CD4-positive, alpha-beta T cell treated with Interleukin-4 for 1 hour (primary cell): ENCODE measurements at places on chromosomes 11 and 22.

- DNase-seq, result no peak
Measured at GRCh38 chr11:31601635-31602282, 92.2 kb downstream of the ELP4 start.

- no peak for DNase-seq
Measured at GRCh38 chr11:126135235-126136176, 72.8 kb upstream of the CDON start.

- DNase-seq, result no peak
Measured at GRCh38 chr22:27062910-27063309, 405.5 kb downstream of the MIAT start.

DNA sequence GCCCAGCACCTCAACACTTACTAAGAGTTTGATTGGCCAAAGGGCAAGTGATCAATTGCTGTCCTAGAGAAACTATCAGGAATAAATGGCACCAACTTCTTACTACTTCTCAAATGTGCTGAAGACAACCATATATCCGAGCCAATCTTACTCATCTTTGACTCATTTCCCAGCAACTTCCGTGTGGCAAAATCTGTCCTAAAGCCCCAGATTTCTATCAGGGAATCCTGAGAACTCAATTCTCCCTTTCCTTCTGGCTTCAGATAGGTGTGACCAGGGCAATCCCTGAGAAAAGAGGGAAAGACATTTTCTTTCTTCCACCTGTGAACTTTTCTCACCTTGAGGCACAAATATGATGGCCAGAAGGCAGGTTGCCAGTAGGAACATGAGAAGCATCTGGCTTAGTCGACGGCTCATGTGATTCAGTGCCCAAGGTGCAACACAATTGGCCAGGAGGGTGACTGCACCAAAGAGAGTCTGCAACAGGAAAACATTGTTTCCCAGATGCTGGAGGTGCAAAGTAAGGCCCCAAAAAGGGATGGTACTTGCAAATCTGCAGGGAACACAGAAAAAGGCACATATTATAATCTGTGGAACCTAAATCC, 21.8 kb upstream of the SLC22A24 start:
- DNase-seq, result no peak

- no peak for DNase-seq
Measured at GRCh38 chr11:11569936-11570491, 51.8 kb downstream of the GALNT18 start.

DNA sequence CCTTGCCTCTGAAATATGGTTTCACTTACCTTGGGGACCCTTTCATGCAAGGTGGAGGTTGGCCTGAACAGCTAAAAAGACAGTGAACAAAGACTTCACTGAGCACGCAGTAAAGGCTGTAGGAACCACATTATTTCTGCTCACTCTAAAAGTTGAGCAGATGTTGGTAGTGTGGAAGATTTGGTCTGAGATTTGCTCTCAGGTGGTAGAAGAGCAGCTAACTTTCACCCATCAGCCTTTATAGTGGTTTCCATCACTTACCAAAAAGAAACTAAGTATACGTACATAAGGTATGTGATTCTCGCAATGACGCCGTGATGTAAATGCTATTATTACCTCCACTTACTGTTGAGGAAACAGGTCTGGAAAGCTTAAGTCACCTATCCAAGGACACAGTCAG, 47.3 kb downstream of the PRR5L start:
- DNase-seq, result no peak

DNA sequence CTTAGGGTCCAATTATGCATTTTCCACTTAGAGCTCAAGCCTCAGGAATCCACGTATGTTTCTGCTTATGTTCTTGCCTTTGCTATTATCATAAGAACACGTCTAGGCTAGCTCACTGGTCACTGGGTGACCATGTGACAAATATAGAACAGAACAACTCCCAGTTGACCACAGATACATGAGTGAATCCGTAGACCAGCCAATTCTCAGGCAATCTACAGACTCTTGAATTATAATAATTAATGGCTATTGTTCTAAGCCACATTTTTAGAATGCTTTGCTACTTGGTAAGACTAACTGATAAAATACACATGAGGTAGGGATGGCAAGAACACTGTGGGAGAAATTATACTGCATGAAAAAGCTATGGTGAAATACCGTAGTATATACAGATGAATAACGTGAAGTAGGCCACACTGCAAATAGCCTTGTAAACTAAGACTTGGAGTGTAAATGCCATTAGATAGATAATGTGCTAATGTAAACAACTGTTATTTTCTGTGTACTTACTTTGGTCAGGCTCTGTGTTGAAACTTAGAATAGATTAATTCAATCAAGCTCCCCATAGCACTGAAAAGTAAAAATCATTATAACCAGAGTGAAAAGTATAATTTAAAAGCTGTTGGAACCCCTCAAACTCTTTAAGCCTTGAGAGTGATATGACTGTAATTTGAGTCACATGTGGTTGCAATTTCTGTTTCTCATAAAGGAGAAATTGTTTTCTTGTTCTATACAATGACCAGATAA, 366.2 kb upstream of the CCDC179 start:
- DNase-seq, result no peak

DNA sequence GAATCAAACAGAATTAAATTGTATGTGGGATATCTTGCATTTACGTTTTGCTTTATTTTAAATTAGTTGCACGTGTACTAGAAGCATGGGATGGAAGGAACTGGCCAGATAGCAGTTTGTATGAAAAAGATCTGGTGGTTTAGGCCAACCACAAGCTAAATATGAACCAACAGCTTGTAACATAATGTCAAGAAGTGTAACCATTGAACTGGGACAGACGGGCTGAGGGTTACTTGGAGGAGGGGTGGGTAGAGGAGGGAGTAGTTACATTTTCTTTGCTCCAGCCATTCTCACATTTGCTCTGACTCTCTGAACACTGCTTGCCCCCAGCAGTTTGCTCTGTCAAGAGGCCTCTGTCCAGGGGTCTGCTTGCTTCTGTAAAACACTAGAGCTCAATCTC, 31.7 kb upstream of the CXCR5 start:
- no peak for DNase-seq

- DNase-seq, result no peak
Measured at GRCh38 chr11:19735157-19735908, 22.7 kb downstream of the NAV2 start.

- DNase-seq, result no peak
Measured at GRCh38 chr22:40413873-40414272, 43.5 kb downstream of the SGSM3 start.

DNA sequence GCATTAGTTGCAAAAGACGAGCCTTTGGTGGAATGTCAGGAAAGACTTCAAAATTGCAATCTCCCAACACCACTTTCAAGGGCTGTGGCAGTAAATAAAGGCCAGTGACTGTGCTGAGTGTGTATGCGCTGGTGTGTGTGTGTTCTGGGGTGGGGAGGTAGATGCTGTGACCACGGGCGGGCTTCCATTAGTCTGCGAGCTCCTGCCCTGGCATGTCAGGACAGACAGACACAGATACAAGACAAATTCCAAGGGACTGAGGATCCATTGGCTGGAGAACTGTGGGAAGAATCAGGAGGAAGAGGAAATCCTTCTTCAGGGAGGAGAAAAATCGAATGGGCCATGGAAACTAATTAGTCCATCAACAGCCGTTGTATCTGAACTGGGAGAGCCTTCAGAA, 83.6 kb downstream of the FEZ1 start:
- DNase-seq, result no peak

DNA sequence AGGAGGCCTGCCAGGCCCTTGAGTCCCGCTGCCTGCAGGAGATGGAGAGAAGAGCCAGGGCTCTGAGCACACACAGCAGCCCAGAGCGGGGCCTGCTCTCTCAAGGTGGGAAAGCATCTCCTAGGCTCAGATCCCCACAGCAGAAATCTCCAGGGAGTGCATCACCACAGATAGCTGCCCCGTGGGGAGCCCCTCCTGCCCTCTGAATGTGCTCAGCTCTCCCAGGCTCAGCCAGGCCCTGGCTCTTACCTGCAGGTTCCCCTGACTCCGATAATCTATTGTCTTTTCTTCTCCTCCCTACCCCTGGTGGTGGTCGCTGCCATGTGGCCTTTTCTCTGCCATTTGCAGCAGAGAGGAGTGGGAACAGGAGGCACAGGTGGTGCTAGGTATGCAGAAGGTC, 49.9 kb downstream of the BTG4 start:
- no peak for DNase-seq

- DNase-seq, result no peak
Measured at GRCh38 chr11:131219646-131220045, 150.8 kb upstream of the NTM start.

DNA sequence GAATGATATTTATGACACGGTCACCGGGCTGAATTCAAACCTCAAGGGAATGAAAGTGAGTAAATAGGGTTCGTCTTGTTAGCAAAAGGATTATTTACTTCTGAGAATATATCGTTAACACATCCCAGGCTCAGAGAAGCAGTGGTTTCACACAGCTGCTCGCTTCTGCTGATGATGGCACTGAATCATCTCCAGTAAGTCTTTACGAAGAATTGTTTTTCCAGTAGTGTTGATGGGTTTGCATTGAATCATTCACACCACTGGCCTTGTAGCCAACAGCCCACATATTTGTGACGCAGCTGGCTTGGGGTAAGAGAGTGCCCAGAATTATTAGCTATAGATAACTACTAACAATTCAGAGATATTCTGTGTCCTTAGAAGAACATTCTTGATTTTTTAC, 236.3 kb downstream of the CADM1 start:
- peak; percentile 27 for DNase-seq

DNA sequence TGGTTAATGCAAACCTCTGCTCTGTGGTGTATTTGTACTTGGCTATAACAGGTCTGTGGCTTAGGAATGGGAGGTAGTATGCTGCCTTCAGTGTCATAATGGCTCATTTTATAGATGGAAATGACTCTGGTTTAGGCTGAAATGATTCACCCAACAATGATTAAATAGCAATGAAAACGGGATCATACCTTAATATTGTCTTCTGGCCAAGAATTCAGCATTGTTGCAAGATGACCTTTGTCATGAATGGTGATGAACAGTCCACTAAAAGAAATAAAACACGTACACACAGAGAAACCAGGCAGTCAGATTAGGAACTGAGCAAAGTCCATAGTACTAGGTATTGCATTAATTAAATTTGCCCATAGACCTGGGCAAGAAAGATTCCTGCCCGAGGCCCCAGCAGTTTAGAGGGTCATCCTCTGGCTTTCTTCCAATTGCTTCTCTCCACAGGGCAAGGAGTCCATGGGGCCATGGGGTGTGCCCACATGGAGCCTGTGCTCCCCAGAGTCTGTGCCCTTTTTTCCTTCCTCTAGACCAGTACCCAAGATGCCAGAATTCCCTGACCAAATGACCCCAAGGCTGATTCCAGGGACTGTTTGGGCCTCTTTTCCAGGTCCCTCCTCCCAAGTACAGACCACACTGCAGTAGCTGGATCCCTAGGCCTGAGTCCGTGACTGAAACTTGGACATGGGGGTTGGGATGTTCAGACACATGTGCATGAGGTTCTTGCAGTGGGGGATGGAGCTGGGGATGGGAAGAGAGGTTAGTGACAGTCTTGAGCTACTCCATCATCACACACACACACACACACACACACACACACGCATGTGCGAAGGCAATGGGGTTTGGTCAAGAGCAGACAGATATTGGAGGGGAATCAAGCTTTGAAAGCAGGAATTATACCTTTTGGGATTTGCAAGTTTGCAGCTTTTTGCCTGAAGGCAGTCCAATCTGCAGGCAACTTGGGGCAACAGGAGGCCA, 134.2 kb downstream of the CCDC81 start:
- no peak for DNase-seq

DNA sequence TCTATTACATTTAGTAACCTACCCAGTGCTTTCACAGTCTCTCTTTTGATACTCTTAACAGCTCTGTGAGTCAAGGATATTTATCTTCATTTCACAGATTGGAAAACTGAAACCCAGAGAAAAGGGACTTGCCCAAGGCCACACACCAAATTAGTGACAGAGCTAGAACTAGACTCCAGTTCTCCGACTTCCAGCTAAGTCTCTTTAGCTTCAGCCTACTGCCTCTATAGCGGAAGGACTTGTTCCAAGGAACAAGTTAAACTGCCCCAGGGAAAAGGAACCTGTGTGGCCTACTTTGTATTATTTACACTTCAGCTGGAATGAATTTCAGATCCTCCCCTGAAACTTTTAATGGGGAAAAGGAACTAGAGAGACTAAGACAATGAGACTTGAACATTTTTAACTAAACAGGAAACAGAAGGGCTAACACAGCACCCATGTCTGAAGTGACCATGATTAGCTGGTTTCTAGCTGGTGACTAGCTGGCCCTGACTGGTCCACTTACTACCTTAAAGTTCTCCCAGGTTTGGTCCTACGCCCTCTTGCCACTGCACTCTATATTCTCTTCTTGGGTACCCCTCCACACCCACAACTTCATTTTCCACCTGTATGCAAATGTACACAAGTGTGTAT, 1.3 kb downstream of the LRRC51 start:
- DNase-seq, result no peak

- DNase-seq, result no peak
Measured at GRCh38 chr22:32236970-32237369, 18.2 kb downstream of the SLC5A4 start.

DNA sequence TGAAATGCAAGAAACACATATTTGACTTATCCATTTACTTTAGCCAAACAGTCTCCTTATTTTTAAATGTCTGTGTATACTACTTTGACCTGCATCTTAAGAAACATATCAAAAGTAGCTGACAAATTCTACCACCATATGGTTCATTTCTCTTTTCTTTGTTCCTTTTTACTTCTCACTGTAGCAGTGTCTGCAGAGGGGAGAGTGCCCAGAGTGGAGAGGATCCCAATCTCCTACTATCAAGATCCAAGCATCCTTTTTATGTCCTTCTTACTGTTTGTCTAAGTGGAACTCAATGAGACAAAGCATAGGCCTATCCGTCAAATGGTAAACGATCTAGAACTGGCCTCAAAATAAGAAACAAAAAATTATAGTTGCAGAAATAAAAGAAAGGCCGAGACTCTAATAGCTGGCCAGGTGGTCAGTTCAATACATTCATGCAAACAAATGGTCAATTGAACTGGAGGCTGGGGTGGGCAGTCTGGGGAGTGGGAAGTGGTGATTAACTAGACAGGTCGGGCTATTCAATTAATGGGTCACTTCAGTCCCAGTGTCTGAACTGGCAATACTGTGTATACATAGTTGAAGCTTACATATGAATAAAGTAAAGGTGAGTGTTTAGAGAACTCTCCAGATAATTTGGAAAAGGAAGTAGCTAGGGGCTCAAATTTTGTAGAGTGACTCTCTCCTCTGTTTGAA, 149.1 kb downstream of the MAML2 start:
- DNase-seq, result no peak

DNA sequence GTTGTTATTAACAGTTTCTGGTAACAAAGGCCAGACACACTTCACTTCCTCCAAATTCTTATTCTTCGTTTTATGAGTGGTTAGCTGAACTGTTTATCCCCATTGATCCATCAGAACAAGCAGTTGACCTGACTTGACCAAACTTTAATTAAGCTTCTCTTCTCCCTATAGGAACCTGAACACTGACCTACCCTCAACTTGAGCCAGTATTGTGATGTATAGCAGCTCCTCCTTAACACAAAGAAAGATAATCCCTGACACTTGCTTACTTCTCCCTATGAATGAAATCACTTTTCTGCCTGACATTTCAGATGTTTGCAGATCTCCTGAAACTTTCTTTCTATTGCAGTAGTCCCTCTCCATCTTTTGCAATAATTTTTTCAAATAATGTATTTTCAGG, 41.9 kb downstream of the ANO5 start:
- DNase-seq, result no peak
